SK-N-DZ (cell line): ENCODE measurements at places on chromosomes 1 and 21.

DNA sequence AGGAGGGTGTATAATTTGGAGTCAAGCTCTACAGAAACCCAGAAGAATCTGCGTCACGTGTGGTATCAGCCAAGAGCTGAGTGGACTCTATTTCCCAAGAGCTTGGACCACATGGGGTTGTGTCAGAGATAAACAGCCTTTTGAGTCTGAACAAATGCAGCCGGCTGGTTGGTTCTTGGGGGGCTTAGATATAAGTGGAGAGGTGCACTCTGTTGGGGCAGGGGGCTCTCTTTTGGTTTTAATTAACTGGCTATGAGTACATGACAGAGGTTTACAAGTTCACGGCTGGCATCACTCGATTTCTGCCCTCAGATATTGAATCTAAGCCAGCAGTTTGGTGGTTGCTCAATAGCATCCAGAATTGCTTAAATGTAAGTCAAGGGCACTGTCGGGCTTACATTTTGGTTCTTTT lies 501 bp upstream of the MRAP start:
- DNase-seq, result no peak

DNA sequence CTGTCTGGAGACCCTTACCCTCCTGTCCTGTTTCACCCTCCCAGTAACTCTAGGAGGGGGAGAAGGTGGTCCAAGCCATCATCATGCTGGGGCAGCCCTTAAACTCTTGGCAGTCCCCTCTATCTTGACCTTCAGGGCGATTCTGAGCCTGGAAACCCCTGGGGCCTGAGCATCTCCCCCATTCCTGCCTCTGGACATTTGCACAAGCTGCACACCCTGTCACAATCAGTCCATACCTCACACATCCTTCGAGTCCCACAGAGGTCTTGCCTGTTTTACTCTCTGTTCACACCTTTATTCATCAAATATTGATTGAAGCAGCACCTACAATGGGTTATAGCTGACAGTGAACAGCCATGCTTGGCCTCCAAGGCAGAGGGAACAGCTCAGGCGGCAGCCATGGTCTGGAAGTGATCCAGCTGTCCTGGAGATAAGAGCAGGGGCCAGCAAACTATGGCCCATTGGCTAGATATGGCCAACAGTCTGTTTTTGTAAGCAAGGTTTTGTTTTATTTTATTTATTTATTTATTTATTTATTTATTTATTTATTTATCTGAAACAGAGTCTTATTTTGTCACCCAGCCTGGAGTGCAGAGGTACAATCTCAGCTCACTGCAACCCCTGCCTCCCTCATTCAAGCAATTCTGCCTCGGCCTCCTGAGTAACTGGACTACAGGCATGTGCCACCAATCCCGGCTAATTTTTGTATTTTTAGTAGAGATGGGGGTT lies 7.1 kb upstream of the FAM131C start:
- DNase-seq, result no peak

GRCh38 chr1:233238884-233239431 lies 56.6 kb downstream of the PCNX2 start:
- no peak for DNase-seq

DNA sequence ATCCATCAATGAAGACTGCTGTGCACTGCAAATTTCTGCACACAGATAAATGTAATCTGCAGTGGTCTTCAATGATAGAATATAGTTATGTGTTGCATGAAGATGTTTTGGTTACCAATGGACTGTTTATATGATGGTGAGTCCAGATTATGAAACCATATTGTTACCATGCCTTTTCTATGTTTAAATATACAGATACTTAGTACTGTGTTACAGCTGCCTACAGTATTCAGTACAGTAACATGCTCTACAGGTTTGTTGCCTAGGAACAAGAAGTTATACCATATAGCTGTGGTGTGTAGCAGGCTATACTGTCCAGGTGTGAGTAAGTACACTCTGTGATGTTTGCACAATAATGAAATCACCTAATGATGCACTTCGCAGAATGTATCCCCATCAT lies 40.8 kb downstream of the SORT1 start:
- DNase-seq, result no peak

GRCh38 chr21:41961753-41962152 lies 7.9 kb upstream of the C2CD2 start:
- no peak for DNase-seq

DNA sequence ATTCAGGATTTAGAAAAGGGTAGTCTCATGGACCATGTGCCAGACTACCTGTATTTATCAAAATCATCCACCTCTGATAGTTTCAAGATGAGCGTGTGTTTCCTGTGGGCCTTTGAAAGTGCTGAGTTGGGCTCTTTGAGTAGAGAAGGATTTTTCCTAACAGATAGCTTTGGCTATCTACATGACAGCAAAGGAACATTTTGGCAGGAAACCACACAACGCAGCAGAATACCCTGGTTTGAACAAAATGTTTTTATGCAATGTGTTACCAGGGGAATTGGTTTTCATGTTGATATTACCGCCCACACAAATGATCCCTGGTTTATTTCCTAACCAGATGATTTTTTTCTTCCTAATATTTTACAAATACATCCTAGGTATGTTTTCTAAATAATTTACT lies 431.4 kb downstream of the NEGR1 start:
- no peak for DNase-seq

DNA sequence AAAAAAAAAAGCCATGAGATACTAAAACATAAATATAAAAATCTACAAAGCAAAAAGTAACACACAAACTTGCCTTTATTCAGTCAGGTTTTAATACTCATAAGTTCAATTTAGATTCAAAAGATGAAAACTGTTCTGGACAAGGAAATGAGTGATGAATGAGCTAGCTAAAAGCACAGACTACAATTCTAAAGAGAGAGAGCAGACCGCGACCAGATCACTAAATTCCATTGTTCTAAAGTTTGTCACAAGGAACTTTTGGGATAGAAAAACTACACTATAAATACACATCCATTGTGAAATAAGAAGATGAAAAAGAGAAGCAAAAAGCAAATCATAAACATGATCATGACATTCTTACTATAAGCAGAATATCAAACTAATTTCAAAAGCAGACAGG lies 1.7 kb downstream of the ODF2L start:
- DNase-seq, result no peak

DNA sequence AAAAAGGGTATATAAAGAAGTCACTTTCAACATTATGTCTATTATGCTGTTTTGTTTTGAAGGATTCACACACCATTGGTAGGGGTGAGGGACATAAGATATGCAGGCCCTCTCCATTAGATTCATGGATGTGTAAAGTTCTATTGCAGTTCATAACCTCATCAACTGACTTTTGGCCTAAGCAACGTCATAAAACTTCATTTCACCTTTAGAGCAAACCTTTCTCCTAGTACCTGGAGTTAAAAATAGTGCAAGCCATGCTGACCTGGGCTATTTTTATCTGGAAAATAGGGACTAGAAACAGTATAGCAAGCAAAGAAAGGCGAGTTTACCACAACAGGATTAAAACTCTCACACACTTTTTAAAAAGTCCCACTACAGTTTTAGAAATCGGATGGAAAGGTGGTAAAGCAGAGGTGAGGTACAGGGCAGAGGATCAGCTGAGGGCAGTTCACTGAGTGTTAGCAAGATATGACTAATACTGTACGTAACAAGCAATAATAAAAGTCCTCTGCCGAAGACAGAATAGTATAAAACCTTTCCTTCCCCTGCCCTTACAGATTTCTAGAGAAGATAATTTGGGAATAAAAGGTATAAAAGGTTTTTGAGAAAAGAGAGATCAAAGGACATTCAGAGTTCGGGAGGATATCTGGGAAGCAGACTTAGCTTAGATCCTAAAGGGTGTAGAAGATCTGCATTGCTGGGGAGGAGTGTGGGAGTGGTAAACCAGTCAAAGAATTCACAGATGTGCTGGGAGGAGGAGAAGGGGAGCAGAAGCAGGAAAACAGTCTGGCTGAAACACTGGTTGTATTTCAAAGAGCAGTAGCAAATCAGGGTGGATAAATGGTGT lies 14.3 kb downstream of the EGLN1 start:
- no peak for DNase-seq

GRCh38 chr21:25385911-25386474 lies 221.3 kb downstream of the MRPL39 start:
- DNase-seq, result peak; percentile 75

GRCh38 chr1:223859058-223859457 lies 13.3 kb upstream of the TP53BP2 start:
- no peak for DNase-seq

DNA sequence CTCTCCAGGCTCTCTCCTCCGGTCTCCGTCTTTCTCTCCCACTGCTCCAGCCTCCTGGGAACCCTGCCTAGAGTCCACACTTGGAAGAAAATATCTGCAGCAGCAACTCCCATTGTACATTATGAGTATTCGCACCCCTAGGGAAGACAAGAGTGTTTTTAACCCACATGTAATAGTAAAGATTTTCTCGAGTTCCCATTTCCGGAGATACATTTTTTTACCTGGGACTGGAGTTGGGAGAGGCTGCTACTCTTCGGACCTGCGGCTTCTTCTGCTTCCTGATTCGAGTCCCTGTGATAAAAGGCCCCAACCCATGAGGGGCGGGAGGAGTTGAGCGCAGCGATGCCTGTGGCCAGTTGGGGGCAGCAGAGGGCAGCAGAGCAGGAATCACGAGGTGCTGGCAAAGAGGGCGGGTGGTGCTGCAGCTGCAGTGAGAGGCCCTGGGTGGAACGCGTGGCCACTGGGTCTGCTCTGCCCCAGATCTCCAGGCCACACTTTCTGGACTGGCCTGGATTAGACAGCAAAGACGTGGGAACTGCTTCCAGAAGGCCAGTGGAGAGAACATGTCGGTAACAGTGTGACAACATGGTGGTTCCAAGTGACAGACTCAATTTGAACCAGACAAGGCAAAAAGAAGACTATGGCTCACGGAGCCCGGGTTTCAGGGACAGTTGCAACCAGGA lies 221.0 kb upstream of the CSF3R start:
- DNase-seq, result peak; percentile 83

GRCh38 chr21:34630536-34631143 lies 15.7 kb upstream of the RCAN1 start:
- peak; percentile 37 for DNase-seq

GRCh38 chr1:209702832-209703231 lies 1.8 kb upstream of the HSD11B1 start:
- DNase-seq, result no peak

GRCh38 chr21:29295066-29295650 lies 3.6 kb upstream of the BACH1 start:
- no peak for DNase-seq

- peak; percentile 59 for DNase-seq
Observed at GRCh38 chr1:212432661-212433576, at the start of gene NENF. NENF (plus strand) TSS chr1:212432920; CDS start chr1:212432944, 24 bp downstream.

DNA sequence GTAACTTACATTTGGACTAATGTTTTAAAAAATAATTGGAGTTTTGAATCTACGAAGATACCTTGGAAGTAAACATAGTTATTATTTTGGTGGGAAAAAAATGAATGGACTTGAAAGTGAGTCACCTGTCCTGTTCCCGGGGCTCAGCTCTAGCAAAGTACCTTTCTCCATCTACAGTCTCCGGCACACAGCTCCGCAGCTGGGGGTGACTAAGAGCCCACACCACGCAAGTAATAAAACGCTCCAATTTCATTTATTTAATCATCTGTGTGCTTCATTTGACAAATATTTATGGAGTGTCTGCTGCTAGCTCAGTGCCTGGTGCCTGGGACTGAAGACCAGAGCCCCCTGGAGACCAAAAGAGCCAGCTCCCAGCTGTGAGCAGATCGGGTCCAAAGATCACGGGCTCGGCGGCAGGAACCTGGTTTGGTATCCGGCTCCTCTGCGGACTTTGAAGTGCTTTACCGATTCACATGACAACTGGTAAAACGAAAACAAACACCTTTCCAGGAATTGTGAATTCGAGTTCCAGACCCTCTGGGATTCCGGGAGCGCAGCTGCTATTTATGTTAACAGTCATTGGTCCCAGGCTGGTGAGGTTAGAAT lies 1.7 kb upstream of the RIPK4 start:
- DNase-seq, result no peak

DNA sequence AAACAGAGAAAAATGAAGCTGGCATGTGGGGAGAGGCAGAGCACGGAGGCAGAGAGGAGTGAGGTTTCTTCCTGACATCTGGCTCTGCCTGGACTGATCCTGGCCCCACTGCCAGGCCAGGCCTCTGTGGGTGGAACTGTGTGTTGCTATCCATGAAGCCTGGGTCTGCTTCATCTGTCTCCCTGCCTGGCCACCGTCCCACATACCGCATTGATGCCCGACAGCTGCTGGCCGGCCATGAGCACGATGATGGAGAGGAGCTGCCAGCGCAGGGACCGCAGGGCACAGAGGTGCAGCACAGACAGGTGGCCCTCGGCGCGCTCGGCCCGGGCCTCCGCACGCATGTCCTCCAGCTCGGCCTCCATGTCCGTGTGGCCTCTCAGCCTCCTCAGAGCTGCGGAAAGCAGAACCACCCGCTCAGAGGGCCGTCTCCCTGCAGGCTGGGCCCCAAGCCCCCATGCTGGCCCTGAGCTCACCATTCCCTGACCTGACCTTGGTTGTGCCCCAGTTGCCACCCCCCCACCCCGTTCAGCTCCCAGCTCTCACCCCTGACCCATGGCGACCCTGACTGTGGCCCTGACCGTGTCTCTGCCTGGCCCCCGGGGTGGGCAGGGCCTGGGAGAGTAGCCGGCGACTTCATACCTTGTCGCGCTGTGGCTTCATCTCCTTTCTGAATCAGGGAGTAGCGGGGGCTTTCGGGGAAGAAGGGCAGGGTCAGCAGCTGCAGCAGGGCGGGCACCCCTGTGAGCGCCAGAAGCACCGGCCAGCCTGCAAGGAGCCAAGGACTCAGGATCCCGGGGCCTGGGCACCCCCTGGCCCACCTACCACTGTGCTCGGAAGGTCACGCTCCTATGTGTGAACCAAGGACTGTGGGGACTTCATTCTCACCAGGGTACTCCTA lies 11.5 kb downstream of the SLC2A7 start:
- DNase-seq, result no peak

DNA sequence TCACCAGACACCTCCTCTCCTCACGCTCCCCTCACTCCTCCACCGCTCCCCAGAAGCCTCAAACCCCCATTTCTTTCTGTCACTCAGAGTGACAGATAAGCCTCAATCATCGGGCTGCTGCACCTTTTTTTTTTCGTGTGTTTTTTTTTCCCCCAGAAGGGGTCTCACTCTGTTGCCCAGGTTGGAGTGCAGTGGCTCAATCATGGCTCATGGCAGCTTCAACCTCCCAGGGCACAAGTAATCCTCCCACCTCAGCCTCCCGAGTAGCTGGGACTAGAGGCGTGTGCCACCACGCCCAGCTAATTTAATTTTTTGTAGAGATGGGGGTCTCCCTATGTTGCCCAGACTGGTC lies 1.2 kb upstream of the TMPRSS2 start:
- DNase-seq, result no peak

DNA sequence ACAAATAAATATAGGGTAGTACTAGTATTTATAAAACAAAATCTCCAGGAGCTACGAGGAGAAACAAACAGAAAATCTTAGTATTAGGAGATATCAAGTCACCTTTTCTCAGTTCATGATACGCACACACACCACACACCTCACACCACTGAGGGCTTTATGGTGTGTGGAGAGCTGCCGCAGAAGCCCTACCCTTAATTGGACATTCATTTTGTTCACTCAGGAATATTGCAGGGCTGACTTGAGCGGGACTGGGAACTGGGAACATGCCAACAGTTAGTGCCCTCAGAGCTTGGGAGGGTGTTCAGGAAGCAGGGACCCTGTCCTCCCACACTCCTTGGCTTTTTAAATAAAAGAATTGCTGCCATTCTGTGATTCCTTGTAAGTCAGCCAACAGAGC lies 386.8 kb downstream of the RYR2 start:
- no peak for DNase-seq

GRCh38 chr1:96292141-96292540 lies 429.4 kb upstream of the PTBP2 start:
- no peak for DNase-seq

- DNase-seq, result no peak
Observed at GRCh38 chr1:4594286-4594991, 60.0 kb upstream of the AJAP1 start.

- no peak for DNase-seq
Observed at GRCh38 chr21:41641821-41642701, 124.8 kb downstream of the RIPK4 start.
